ENCODE measurements at places on chromosomes 6 and 20. TPM values are rescaled to one million over a fixed set of nuclear protein-coding genes. Genes with fewer than 3 reads are reported as not detected.

RIMS4 gene
- total RNA-seq: 4.5 TPM

EFCAB8 gene
- total RNA-seq: 0.35 TPM

GSTA3 gene
- total RNA-seq: not detected

BNIP5 gene
- 0.26 TPM for total RNA-seq

GDAP1L1 gene
- total RNA-seq: not detected

TREML2 gene
- 3.2 TPM for total RNA-seq

SLC22A2 gene
- not detected for total RNA-seq

DNA sequence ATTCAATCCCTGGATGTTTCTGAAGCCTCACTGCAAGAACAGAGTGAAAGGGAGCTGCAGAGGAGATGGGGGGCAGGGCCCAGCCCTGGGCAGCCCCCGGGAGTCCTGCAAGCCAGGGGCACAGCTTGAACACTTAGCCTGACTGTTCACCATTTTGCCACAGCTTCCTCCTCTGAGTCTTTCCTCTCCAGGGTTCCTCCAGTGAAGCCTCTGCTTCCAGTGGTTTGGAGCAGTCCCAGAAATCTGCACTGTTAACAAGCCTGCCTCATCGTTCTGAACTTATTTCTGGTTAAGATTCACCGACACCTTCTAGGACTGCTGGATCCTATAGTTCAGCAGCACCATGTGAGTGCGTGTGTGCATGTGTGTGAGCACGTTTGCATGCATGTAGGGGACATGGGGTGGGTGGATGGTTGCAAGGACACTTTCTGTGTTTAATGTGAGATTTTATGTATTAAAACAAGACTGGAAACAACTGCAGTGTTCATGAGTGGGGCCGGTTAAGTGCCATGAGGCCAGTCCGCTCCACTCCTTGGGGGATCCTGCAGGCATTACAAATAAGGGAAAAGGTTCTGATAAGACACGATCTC, 24.6 kb downstream of the CEBPB start:
- no peaks in the 10 kb centered on the region for H3K27me3 ChIP-seq
- no peak overlapping the region for H3K27ac ChIP-seq
- peaks cover 5% of the 10 kb centered on the region for H3K4me1 ChIP-seq
- DNase-seq: no peak
- H3K36me3 ChIP-seq: no peaks in the 10 kb centered on the region
- no peak overlapping the region for H3K4me3 ChIP-seq

DNA sequence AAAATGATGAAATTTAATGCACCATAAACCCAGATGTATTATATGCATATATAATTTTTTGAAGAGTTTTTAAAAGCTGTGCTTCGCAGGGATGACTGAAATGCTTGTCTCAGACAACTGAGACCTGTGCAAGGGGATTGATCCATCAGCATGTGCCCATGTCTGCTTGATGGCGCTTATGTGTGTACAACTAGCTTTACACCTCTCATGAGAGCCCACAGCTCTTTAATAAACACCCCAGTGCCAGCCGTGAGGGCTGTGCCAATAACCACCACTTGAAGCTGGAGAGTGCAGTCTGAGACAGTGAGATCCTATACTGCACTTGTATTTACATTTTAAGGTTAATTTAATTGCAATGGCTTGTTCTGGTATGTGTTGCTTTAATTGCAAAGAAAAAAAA, 225.5 kb downstream of the BCKDHB start:
- H3K4me3 ChIP-seq: no peak overlapping the region
- H3K27ac ChIP-seq: no peak overlapping the region
- no peaks in the 10 kb centered on the region for H3K4me1 ChIP-seq
- no peaks in the 10 kb centered on the region for H3K36me3 ChIP-seq
- H3K27me3 ChIP-seq: no peaks in the 10 kb centered on the region

DNA sequence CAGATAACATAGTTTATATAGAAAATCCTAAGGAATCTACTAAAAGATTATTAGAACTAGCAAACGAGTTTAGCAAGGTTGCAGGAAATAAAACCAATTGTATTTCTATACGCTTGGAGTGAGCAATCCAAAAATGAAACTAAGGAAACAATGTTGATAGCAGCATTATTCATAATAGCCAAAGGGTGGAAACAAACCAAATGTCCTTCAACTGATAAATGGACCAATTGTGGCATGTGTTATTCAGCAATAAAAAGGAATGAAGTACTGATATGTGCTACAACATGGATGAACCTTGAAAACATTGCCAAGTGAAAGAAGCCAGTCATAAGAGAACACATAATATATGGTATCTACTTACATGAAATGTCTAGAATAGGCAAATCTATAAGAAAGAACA, 101.0 kb upstream of the VSTM2L start:
- no peak overlapping the region for H3K27ac ChIP-seq
- H3K4me3 ChIP-seq: no peak overlapping the region
- DNase-seq: no peak
- peaks cover 15% of the 10 kb centered on the region for H3K4me1 ChIP-seq
- no peaks in the 10 kb centered on the region for H3K36me3 ChIP-seq

GRCh38 chr6:110878751-110879522, 4.4 kb downstream of the AMD1 start:
- no peaks in the 10 kb centered on the region for H3K36me3 ChIP-seq
- H3K4me1 ChIP-seq: peaks cover 22% of the 10 kb centered on the region
- H3K27ac ChIP-seq: no peak overlapping the region
- no peaks in the 10 kb centered on the region for H3K27me3 ChIP-seq
- DNase-seq: peak; percentile 51

DNA sequence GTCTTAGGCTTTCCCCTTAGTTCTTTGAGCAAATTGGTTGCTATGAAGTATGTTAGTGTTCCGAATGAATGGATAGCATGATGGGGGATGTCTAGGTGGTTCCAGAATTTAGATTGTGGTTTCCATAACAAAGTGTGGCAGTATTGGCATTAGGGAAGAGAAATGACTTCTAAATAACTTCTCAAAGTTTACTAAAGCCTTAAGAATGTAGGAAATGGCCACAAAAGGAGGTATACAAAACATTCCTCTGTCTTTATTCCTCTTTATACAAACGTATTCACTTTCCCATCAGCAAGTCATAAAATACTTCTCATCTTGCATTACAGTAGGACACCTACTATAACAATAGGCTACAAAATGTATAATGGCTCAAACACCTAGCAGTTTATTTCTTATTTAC, 279.6 kb downstream of the ESR1 start:
- no peaks in the 10 kb centered on the region for H3K36me3 ChIP-seq
- no peak overlapping the region for H3K27ac ChIP-seq
- no peak for DNase-seq
- no peak overlapping the region for H3K4me3 ChIP-seq
- no peaks in the 10 kb centered on the region for H3K27me3 ChIP-seq

- no peaks in the 10 kb centered on the region for H3K27me3 ChIP-seq
- H3K4me3 ChIP-seq: no peak overlapping the region
- H3K4me1 ChIP-seq: peaks cover 19% of the 10 kb centered on the region
- DNase-seq: no peak
Observed at GRCh38 chr6:43089874-43090558, 13.9 kb downstream of the PTK7 start.

- no peaks in the 10 kb centered on the region for H3K27me3 ChIP-seq
- H3K27ac ChIP-seq: no peak overlapping the region
- H3K4me3 ChIP-seq: no peak overlapping the region
- peaks cover 11% of the 10 kb centered on the region for H3K4me1 ChIP-seq
Observed at GRCh38 chr20:57701651-57702050, 8.2 kb downstream of the PMEPA1 start.

- no peak for DNase-seq
- H3K27ac ChIP-seq: no peak overlapping the region
- H3K4me1 ChIP-seq: no peaks in the 10 kb centered on the region
- no peaks in the 10 kb centered on the region for H3K27me3 ChIP-seq
- no peaks in the 10 kb centered on the region for H3K36me3 ChIP-seq
- H3K4me3 ChIP-seq: no peak overlapping the region
Observed at GRCh38 chr6:38542031-38542430, 97.7 kb downstream of the BTBD9 start.

DNA sequence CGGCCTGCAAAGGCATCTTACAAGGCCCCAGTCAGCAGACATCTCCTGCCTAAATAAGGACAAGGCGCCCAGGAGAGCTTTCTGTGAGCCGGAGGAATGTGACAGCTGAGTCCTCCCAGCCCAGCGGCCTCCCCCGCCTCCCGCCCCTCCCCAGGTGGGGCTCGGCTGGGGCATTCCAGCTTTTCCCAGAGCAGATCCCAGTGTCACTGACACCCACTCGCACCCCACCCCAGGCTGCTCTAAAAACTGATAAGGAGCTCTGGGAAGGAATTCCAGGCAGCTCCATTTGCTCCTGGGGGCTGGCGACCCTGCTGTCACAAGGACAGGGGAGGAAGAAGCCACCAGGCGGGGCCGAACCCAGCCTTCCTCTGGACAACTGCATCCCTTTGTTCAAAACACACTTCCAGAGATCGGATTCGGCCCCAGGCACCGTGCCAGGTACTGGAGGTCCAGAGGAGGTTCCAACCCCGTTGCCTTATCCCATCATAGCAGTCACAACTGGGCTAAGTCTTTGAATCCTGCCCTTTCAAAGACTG, 49.7 kb downstream of the JPH2 start:
- H3K27ac ChIP-seq: no peak overlapping the region
- H3K36me3 ChIP-seq: no peaks in the 10 kb centered on the region
- DNase-seq: no peak
- no peaks in the 10 kb centered on the region for H3K4me1 ChIP-seq
- H3K27me3 ChIP-seq: peaks cover 48% of the 10 kb centered on the region

DNA sequence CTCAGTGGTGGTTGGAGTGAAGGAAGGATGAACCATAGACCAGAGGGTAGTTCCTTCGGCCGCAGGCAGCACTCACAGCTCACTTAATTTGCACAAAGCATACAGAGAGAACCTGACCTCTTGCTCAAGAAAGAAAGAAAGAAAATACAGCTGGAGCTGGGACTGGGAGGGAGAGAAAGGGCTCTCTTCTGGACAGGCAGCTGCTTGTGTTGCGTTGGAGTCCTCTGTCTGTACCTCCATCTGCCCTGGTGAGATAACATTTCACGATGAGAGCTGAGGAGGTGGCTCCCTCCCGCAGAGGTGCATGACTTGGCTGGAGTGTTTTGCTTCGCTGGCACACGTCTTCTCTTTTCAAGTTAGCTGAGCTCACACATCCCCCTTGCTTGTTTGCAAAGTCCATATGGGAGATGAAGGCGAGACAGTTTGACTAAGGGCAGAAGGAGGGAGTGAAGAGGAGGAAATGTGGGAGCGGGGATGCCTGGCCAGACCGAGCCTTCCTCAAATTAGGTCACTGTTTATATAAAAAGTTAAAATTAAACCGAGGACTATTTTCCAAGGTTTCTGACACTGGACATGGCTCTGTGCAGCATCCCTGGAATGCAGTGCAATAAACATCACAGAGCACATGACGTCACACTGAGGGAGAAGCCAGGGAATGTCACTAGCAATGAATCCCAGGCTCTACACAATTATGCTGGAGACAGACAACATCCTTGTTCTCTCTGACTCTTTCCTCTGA, 359.4 kb downstream of the CD83 start:
- peaks cover 16% of the 10 kb centered on the region for H3K27me3 ChIP-seq
- no peak overlapping the region for H3K27ac ChIP-seq
- no peak for DNase-seq
- no peaks in the 10 kb centered on the region for H3K36me3 ChIP-seq
- no peak overlapping the region for H3K4me3 ChIP-seq
- peaks cover 27% of the 10 kb centered on the region for H3K4me1 ChIP-seq

GRCh38 chr6:156942266-156942665, 165.1 kb downstream of the ARID1B start:
- peaks cover 26% of the 10 kb centered on the region for H3K4me1 ChIP-seq
- DNase-seq: no peak
- no peak overlapping the region for H3K4me3 ChIP-seq
- no peaks in the 10 kb centered on the region for H3K36me3 ChIP-seq

DNA sequence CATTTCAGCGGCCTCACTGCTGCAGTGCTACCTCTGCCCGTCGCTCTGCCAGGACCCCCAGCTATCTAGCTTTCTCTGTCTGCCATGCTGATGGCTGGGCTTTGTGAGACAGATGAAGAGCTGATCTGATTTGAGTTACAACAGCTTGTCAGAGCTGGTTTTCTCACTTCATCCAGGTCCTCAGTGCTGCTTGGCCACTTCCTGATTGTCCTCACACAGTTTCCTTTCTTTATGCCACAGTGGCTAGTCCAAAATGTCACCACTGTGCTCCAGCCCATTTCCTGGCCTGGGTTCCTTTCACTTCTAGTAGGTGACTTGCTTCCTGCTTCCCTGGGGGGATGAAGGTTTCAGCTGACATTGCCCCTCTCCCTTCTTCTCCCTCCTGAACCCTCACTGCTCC, 35.4 kb downstream of the FNDC1 start:
- no peak overlapping the region for H3K27ac ChIP-seq
- no peaks in the 10 kb centered on the region for H3K4me1 ChIP-seq
- H3K36me3 ChIP-seq: no peaks in the 10 kb centered on the region
- DNase-seq: no peak
- H3K4me3 ChIP-seq: no peak overlapping the region
- no peaks in the 10 kb centered on the region for H3K27me3 ChIP-seq

DNA sequence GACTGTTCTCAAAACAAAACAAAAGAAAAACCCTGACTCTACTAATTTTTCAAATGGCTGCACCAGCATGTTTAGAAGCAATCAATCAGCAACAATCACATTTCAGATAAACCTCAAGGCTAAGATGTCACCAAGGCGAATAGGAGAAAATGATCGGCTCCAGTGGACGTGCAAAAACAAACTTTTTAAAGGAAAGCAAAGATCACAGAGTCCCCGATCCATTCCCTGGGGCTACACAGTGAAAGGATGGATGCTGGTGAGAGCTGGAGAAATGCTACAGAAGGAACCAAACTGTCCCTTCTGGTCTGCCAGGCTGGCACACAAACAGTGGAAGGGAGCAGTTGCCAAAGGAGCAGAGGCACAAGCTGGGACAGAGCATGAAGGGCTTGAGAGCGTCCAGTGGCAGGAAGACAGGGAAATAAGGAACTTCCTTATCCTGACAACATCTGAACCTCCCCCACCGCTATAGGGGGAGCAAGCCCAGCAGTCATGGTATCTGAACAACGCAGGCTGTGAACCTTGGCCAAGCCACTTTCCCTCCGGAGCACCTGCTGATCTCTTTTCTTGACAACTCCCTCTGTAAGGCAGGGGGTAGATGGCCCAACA, 73.7 kb upstream of the HIVEP1 start:
- no peaks in the 10 kb centered on the region for H3K36me3 ChIP-seq
- no peaks in the 10 kb centered on the region for H3K27me3 ChIP-seq
- H3K27ac ChIP-seq: no peak overlapping the region

DNA sequence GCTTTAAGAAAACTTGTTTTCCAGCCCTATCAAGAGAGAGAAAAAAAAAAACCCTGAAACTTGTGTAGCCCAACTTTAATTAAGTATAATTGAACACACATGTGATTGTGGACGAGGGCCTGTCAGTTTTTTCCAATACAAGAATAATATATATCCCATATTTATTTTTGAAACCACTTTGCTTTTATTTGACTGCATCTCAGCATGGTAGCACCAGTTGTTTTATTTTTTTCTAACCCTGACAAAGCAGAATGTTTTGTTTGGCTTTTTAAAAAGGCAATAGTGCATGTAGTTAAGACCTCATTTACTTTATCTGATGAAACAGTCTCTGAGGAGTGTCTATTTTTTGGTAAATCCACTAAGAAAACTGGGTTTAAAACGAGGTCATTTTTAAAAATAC, 257.7 kb downstream of the CDKAL1 start:
- H3K27ac ChIP-seq: no peak overlapping the region
- H3K4me1 ChIP-seq: no peaks in the 10 kb centered on the region
- H3K27me3 ChIP-seq: no peaks in the 10 kb centered on the region
- H3K4me3 ChIP-seq: no peak overlapping the region

GRCh38 chr6:56525974-56526789, 116.5 kb downstream of the DST start:
- H3K27ac ChIP-seq: peak overlapping the region; percentile 34
- H3K36me3 ChIP-seq: peaks cover 18% of the 10 kb centered on the region
- no peak for DNase-seq
- H3K27me3 ChIP-seq: no peaks in the 10 kb centered on the region
- no peaks in the 10 kb centered on the region for H3K4me1 ChIP-seq

- H3K4me3 ChIP-seq: no peak overlapping the region
- H3K27me3 ChIP-seq: peaks cover 78% of the 10 kb centered on the region
- H3K27ac ChIP-seq: no peak overlapping the region
- DNase-seq: peak; percentile 84
Observed at GRCh38 chr6:106979435-106979884, 4.9 kb upstream of the CD24 start.
